AG09309 (cell line): ENCODE measurements at places on chromosomes 7 and 10.
A peak's percentile ranks its signal among the peaks of the same experiment; 100 is the strongest.

DNA sequence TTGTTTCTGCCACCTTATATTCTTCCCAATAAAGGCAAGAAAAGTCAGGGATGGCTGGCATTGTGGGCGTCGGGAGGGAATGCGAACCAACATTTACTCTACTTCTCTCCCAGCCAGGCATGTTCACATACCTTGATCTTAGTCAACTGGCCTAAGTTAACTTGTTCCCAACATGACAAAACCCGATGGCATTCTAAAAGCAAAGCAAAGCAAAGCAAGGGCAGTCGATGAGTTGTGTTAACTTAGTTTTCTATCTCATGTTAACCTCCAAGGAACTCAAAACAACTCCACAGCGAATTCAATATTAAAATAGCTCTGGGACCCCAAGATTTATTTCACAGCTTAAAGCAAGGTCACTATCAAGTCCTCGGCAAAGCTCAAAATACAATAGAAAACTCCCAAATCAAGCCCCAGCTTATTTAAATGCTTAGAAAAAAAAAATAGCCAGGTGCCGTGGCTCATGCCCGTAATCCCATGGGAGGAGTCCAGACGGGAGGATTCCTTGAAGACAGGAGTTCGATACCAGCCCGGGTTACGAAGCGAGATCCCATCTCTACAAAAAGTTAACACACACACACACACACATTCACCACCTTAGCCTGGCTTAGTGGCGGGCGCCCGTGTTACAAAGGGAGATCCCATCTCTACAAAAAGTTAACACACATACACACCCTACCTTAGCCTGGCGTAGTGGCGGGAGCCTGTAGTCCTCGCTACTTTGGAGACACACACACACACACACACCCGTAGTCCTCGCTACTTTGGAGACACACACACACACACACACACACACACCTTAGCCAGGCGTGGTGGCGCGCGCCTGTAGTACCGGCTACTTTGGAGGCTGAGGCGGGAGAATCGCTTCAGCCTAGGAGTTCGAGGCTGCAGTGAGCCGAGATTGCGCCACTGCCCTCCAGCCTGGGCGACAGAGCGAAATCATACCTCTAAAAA, 901 bp upstream of the CCNY start:
- no peak for DNase-seq

- no peak for DNase-seq
Measured at GRCh38 chr10:78687626-78688025, 381.1 kb upstream of the ZMIZ1 start.

DNA sequence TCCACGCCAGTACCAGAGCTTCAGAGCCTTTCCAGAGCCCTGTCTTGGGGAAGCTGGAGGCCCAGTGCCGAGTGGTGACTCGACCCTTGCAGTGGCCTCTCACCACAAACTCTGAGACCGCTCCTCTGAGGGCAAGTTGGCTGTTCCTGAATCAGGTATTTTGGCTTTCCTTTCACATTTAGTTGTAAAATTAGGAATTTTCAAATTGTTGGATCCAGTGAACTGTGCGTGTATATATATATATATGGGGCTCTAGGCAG, 128.7 kb upstream of the UNC5B start:
- DNase-seq: no peak

DNA sequence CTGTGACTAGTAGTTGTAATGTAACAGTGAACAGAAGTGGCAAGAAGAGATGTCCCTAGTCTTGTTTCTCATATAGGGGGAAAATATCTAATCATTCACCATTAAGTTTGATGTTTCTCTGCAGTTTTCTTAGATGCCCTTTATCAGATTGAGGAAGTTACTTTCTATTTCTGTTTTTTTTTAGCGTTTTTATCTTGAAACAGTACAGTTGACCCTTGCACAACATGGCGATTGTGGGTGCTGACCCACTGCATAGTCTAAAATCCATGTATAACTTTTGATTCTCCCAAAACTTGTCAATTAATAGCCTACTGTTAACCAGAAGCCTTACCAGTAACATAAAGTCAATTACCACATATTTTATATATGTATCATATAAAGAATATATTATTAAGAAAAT, 192.0 kb downstream of the ADK start:
- no peak for DNase-seq

- no peak for DNase-seq
Measured at GRCh38 chr7:120998520-120998919, 10.0 kb downstream of the CPED1 start.

- no peak for DNase-seq
Measured at GRCh38 chr10:78178940-78179339, 145.3 kb downstream of the RPS24 start.

DNA sequence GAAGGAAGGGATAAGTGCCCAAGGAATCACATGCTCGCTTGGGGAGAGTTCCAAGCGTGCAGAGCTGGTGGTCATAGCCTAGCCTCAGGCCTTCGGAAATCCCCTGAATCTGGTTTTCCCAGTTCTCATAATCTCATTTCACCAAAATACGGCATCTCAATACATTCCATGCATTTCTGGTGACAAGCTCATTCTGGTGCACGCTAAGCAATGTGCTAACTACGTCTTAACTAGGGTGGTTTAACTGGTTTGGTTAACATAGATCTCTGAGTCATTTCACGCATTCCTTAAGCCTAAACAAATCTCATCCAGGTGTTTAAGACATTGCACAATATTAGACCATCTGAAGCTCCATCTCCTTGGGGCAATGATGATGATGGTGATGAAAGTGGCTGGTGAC, 72.9 kb upstream of the STEAP1B start:
- DNase-seq: peak; percentile 100

DNA sequence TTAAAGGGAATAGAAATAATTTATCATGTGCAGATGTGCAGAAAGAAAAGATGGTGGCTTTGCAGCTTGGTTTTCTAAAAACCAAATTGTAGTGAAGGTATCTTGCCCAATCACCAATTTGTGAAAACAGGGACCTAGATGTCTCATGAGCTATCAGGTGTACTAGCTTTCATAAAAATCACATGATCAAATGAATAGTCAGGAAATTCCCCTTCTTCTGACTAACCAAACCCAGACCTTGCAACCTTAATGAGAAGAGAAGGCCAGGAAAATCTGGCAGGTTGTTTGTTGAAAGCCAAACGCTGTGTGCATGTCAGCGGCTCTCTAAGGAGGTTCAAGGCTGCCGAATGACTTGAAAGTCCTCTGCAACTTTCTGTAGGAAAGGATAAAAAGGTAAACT, 304.4 kb upstream of the NRP1 start:
- DNase-seq: no peak

- DNase-seq: no peak
Measured at GRCh38 chr10:36469585-36469984, 655.8 kb upstream of the ANKRD30A start.

DNA sequence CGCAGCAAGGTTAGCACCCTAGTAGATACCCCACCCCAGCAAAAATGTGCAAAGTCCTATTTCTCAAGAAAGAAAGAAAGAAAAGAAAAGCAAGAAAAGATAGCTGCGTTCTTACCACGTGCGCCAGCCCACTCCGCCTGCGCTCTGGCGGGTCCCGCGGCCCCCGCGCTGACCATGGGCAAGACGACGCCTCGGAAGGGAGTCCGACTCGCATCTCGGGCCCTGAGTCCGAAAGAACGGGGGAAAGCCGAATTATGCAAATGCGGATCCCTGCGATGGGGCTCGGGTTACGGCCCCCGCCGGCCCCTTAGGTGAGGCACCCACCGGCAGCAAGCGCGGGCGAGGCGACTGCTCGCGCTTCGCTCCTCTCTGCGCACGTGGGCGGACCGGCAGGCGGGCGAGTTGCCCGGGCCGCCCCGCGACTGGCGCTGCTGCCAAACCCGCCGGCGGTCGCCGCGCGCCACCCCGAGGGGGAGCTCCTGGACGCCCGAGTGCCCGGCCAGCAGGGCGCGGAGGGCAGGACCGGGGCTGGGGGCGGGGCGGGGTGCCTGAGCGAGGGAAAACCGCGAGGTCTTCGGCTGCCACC, 2.4 kb upstream of the EGR2 start:
- no peak for DNase-seq

DNA sequence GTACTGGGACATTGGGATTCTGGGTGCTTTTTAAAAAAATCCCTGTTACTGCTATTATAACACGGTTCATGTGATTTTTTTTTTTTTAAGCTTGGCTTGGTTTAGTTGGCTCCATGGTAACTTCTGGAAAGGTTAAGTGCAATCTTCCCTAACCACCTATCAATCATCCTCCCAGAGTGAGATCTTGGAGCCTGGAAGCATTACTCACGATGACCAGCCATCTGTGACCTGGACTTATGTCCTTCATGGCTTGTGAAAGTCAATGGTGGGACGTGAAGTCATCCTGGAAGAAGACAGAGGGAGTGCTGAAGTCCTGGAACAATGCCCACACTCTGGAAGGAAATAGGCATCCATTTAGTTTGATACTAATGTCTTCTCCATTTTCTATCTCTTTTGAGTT, 135.5 kb upstream of the FRMD4A start:
- DNase-seq: no peak

DNA sequence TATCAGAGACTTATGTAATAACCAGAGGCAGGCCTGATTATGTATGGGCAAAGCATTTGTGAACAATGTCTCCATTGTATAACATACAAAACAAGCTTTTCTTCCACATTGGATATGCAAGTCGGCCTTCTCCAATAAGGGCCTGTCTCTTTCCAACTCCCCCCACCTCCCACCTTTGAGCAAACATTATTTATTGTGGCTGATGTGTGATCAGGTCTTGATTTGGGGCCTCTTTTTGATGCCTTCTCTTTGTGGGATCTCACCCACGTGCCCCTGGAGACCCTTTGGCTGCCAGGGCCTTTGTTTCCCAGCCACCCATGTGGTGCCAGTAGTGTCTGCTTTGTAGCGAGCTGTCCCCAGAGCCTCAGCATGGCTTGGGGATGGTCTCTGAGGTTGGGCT, 53.0 kb downstream of the TCF7L2 start:
- no peak for DNase-seq

- DNase-seq: peak; percentile 47
Measured at GRCh38 chr7:82183634-82184033, 259.9 kb downstream of the CACNA2D1 start.

- DNase-seq: no peak
Measured at GRCh38 chr10:100468978-100469377, 6.2 kb downstream of the WNT8B start.

GRCh38 chr7:47672271-47672791, 90.4 kb upstream of the TNS3 start:
- no peak for DNase-seq

DNA sequence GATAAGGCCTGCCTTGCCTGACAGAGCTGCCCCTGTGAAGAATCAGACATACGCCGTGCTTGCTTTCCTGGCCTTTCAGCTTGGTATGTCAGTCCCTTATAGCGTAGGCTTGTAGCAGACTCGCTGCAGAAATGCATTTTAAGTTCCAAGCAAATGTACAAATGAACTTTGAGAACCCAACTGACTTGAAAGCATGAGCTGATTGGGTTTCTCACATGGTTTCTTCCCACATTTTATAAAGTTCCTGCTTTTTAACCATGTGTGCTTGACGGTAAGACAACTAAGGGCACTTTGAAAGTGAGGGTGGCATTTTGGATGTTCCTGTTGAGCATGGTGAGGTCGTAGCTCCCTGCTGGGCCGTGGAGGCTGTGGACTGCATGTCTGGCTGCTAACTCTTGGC, 62.6 kb downstream of the CCNY start:
- no peak for DNase-seq

GRCh38 chr10:70578371-70578947, 24.1 kb downstream of the PRF1 start:
- DNase-seq: no peak

DNA sequence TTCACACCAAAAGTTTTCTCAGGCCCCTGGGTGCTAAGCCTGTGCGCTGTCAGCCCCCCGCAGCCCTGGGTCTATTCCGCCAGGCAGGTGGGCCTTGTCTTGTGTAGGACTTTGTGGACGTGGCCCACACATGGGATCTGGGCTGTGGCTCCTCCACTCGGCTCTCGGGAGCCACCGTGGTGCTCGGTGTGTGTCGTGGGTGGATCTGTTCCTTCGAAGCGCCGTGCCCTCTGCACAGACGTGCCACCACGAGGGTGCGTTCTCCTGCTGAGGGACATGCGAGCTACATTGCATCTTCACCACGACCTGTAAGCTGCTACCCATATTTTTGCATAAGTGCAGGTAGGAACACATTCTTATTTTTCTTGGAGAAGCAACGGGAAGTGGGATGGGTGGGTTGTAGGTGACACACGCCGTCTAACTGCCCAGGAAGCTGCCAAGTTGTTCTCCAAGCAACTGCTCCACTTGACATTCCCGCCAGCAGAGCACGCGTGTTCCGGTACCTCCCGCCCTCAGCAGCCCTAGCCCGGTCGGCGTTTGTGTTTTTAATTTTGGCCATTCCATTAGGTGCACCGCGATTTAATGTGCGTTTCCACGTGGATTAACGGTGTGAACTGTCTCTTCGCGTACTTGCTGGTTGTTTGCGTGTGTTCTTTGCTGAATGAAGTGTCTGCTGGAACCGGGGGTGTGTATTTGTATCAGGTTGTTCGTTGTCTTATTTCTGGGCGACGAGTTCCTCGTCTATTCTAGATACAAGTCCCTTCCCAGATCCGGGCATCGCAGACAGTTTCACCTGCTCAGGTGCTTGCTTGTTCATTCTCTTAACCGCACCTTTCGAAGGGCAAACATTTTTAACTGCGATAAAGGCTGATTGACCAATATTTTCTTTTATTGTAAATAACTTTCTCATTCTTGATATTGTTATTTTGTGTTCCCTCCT, 47.4 kb upstream of the CFAP46 start:
- DNase-seq: no peak

DNA sequence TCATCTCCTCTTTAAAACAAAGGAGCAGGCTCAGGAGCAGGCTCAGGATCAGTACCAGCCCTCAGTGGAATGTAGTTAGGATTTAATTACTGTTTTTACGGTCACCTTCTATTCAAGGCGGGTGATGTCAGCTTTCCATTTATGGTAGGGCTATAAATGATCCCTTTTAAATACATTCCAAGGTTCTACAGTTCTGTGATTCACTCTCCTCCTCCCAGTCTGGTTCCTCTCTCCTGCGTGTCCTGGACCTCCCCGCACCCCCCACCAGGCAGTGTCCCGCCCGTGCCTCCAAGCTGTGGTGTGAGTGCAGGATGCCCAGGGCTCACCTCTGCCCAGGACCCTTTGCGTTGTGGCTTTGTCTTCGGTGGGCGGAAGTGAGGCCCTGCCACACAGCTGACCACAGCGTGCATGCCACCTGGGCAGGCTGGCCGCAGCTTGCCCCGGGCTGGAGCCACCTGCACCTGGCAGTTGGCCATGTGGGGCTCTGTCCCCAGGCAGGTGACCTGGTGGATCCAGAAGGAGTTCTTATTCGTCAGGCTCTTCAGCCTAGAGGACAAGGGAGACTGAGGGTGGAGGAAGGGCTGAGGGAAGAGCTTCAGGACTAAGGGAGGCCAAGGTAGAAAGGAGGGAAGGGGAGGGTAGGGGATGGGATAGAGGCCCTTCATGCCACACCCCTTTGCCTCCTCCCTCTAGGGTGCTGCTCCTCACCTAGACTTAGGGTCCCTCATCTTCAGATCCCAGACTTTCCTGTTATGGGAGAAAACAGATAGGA, 9.1 kb downstream of the LOXL4 start:
- DNase-seq: no peak

- no peak for DNase-seq
Measured at GRCh38 chr7:100544967-100545359, 6.0 kb downstream of the AGFG2 start.

- DNase-seq: no peak
Measured at GRCh38 chr7:74475987-74476350, 22.3 kb downstream of the GTF2IRD1 start.

- no peak for DNase-seq
Measured at GRCh38 chr10:128318366-128318765, 192.1 kb upstream of the MKI67 start.
